ENCODE measurements at places on chromosomes 6 and 20. TPM values are rescaled to one million over a fixed set of nuclear protein-coding genes. Genes with fewer than 3 reads are reported as not detected.

Gene SMIM8
- total RNA-seq: 10.9 TPM

DNA sequence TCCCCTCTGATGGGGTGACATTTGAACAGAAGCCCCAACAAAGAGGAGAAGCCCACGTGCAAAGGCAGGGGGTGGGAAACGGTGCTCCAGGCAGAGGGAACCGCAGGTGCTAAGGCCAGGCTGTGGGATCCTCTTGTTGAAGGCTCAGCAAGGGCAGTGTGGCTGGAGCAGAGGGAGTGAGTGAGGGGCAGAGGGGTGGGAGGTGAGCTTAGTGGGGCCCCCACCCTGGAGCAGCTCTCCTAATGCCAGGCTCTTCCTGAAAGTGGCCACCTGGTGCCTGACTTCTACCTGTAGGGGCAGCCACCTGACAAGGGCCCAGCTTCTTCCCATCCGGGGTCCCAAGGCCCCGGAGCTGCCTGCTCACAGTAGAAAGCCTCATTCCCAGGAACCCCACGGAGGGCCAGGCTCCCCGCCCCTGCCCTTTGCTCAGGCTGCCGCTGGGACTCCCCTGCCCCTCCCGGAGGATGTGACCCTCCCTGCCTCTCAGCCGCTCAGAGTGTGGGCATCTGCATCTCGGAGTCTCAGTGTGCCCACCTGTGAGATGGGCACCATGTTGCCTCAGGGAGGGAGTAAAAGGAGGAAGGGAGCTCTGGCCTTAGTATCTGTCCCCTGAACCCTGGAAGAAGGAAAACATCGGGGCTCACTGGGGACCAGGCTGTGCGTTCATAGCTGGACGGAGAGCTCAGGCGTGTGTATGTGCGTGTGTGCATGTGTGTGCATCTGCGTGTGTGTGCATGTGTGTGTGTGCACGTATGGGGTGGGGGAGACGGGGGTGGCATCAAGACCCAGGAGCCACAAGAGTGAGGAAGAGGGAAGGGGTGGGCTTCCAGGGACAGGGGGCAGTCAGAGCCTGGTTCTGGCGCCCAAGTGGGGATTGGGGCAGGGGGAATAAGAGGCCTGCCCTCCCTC is 119.4 kb downstream of the CEBPB start:
- DNase-seq: no peak
- H3K4me3 ChIP-seq: no peak overlapping the region
- H3K4me1 ChIP-seq: no peaks in the 10 kb centered on the region
- peaks cover 16% of the 10 kb centered on the region for H3K27me3 ChIP-seq

- DNase-seq: peak; percentile 64
- H3K27ac ChIP-seq: no peak overlapping the region
- H3K36me3 ChIP-seq: no peaks in the 10 kb centered on the region
- peaks cover 54% of the 10 kb centered on the region for H3K27me3 ChIP-seq
- peaks cover 5% of the 10 kb centered on the region for H3K4me1 ChIP-seq
Measured at GRCh38 chr6:47787620-47788497, 6.0 kb downstream of the OPN5 start.

GRCh38 chr20:4740774-4741431 is 19.2 kb downstream of the PRND start:
- peaks cover 16% of the 10 kb centered on the region for H3K27me3 ChIP-seq
- H3K4me1 ChIP-seq: no peaks in the 10 kb centered on the region
- no peaks in the 10 kb centered on the region for H3K36me3 ChIP-seq
- DNase-seq: peak; percentile 73
- H3K4me3 ChIP-seq: no peak overlapping the region

- no peaks in the 10 kb centered on the region for H3K36me3 ChIP-seq
- no peak overlapping the region for H3K4me3 ChIP-seq
- no peak for DNase-seq
- H3K27ac ChIP-seq: no peak overlapping the region
- H3K4me1 ChIP-seq: peaks cover 2% of the 10 kb centered on the region
- no peaks in the 10 kb centered on the region for H3K27me3 ChIP-seq
Measured at GRCh38 chr20:32631933-32632460, 41.7 kb downstream of the C20orf203 start.

Gene ATXN1
- 40.4 TPM for total RNA-seq

Gene TFAP2D
- total RNA-seq: not detected

DNA sequence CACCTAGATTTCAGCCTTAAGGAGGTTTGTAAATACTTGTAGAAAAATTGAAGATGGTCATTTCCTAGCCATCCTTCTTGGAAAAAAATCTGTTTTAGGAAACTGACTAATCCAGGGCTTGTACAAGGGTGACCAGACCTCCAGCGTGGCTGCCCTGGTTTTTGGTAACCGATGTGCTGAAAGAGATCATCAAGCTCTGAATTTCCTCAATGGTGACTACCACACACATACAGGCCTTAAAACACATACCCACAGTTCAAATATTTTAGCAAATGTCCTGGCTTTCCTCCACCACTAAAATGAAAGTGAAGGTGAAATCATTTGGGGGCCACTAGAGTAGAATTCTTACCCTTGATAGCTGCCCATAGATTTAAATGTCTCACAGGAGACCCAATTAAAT is 215.3 kb upstream of the SUPT3H start:
- H3K4me3 ChIP-seq: no peak overlapping the region
- peaks cover 14% of the 10 kb centered on the region for H3K36me3 ChIP-seq
- H3K27ac ChIP-seq: no peak overlapping the region
- peaks cover 67% of the 10 kb centered on the region for H3K4me1 ChIP-seq

DNA sequence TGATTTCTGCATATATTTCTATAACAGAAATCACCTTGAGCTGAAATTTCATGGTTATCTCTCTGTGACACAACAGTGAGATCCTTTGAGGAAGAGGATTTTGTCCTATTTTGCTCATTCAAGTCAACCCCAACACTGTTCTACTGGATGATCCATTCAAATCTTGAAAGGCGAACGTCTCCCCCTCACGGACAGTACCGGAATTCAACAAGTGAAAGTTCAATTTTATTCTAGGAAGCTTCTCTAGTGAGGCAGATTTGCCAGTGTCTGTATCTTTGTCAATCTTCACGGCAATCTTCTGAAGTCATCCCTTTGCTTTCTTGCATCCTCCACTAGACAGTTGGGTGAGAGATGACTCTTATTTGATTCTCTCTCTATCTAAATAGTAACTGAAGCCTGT is 91.7 kb upstream of the PDE7B start:
- H3K4me1 ChIP-seq: no peaks in the 10 kb centered on the region
- no peak for DNase-seq
- H3K27ac ChIP-seq: no peak overlapping the region

Gene TNFAIP3
- total RNA-seq: 41.8 TPM
